ENCODE measurements at places on chromosomes 12 and 14.

GRCh38 chr14:102487204-102487577 is 22.4 kb downstream of the ANKRD9 start:
- no peak for DNase-seq

GRCh38 chr14:36988568-36988967 is 183.8 kb downstream of the SLC25A21 start:
- DNase-seq = no peak

GRCh38 chr12:14418451-14418890 is 53.0 kb downstream of the ATF7IP start:
- DNase-seq = no peak

GRCh38 chr12:42935756-42936155 is 346.2 kb upstream of the PRICKLE1 start:
- DNase-seq = no peak

DNA sequence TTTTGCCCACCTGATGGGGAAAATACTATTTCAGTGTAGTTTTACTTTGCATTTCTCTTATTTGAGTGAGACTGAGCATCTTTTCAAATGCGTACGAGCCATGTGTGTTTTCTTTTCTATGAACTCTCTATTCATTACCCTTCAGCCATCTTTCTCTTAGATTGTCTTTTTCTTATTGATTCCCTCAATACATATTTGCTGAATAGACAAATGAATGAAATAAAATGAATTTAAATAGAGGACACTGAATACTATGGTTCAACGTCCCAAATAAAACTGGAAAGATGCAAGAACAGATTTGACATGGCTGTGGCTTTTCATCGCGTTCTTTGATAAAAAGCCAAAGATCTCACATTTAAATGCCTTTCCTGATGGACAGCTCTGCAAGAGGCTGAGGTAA is 34.6 kb upstream of the RPH3A start:
- DNase-seq = no peak

DNA sequence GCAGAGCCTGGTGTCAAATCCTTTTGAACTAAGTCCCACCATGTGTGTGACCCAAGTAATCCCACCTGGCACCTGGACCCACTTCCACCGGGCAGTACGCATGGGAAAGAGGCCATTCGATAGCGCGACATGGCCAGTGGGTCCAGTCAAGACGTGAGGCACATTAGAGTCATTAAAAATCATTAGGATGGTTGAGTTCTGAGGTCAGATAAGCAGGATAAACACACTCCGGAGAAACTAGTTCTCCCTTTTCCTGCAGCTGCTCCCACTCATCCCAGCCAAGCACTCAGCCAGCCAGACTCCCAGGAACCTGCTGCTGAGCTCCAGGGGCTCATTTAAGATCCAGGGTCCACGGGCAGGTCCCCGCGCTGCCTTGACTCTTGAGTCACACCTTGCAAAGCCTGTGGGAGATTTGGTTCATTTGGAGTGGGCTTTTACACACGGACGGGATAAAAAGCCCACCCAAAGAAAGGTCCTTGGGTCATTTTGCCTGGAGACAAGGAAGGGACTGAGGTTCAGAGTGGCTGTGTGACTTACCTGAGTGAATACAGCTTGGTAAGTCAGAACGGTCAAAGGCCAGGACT is 313.9 kb downstream of the BCL11B start:
- no peak for DNase-seq

GRCh38 chr14:35286003-35286600 is 6.1 kb upstream of the PSMA6 start:
- no peak for DNase-seq

DNA sequence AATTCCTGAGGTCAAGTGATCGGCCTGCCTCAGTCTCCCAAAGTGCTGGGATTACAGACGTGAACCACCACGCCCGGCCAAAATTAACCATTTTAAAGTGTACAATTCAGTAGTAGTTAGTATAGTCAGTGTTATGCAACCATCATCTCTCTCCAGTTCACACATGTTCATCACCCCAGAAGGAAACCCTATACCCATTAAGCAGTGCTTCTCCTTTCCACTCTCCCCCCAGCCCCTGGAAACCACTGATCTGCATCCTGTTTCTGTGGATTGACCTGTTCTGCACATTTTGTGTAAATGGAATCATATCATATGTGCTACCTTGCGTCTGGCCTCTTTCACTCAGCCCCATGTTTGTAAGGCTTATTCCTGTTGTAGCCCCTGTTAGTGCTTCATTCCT is 52.2 kb downstream of the PHETA1 start:
- no peak for DNase-seq

DNA sequence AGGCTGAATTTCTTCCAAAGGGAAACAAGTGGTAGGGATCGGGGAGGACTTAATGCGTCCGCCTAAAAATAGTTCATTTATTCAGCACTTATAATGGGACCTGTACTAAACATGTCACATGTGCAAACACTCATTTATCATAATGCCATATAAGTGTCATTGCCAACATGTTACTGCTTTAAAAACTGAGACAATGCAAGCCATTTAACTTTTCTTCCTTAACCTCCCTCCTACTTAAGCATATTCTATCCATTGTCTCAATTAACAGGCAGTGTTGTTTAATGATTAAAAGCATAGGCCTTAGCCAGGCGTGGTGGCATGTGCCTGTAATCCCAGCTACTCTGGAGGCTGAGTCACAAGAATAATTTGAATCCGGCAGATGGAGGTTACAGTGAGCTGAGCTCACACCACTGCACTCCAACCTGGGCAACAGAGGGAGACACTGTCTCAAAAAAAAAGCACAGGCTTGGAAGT is 13.5 kb upstream of the SCFD1 start:
- DNase-seq = no peak

Data from SK-N-MC (cell line).